ENCODE measurements at places on chromosomes 7 and 10. TPM values are rescaled to one million over a fixed set of nuclear protein-coding genes. Genes with fewer than 3 reads are reported as not detected.

Gene DNA2
- total RNA-seq = 22.7 TPM

Gene BTBD16
- total RNA-seq = not detected

Gene UCN3
- not detected for total RNA-seq

Gene RPEL1
- total RNA-seq = 0.17 TPM

Gene ICA1
- total RNA-seq = 6.5 TPM

Gene SYT15B
- 0.09 TPM for total RNA-seq

Gene WNT2
- not detected for total RNA-seq

Gene FFAR4
- not detected for total RNA-seq

Gene CARD11
- 16.9 TPM for total RNA-seq

Gene SUMF2
- total RNA-seq = 128 TPM

Gene CALD1
- 99.8 TPM for total RNA-seq

Gene TLX1
- not detected for total RNA-seq

All from A172 (cell line).